RWPE2 (cell line): ENCODE measurements at places on chromosomes 12 and 14.

GRCh38 chr12:9030776-9031175 is 41.4 kb downstream of the KLRG1 start:
- no peak overlapping the region for H3K27ac ChIP-seq
- H3K4me1 ChIP-seq = no peaks in the 10 kb centered on the region
- no peak overlapping the region for H3K4me3 ChIP-seq
- no peak for DNase-seq
- no peaks in the 10 kb centered on the region for H3K36me3 ChIP-seq
- no peaks in the 10 kb centered on the region for H3K27me3 ChIP-seq

DNA sequence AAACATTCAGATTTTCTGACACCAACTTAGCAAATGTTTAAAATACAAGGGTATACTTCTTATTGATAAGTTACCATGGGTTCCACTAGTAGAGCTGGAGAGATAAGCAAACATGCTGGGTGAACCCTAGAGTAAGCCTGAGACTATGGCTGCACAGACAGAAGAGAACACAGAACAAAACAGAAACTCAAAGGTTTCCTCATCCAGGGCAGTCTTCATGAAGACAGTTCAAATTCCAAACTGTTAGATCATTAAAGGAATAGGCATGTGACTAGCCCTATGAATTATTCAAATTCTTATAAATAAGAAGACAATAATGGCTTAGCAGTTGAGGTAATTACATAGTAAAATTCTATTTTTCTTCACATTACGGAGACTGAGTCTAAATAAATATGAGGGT is 28.1 kb downstream of the BTBD7 start:
- peaks cover 14% of the 10 kb centered on the region for H3K4me1 ChIP-seq
- H3K27ac ChIP-seq = no peak overlapping the region
- H3K36me3 ChIP-seq = no peaks in the 10 kb centered on the region; the same call in 1 of the 2 replicates
- H3K4me3 ChIP-seq = no peak overlapping the region
- H3K27me3 ChIP-seq = no peaks in the 10 kb centered on the region
- DNase-seq = no peak

GRCh38 chr12:123396954-123397353 is 13.0 kb downstream of the KMT5A start:
- DNase-seq = no peak
- H3K27me3 ChIP-seq = no peaks in the 10 kb centered on the region
- peaks cover 88% of the 10 kb centered on the region for H3K36me3 ChIP-seq
- no peak overlapping the region for H3K4me3 ChIP-seq

DNA sequence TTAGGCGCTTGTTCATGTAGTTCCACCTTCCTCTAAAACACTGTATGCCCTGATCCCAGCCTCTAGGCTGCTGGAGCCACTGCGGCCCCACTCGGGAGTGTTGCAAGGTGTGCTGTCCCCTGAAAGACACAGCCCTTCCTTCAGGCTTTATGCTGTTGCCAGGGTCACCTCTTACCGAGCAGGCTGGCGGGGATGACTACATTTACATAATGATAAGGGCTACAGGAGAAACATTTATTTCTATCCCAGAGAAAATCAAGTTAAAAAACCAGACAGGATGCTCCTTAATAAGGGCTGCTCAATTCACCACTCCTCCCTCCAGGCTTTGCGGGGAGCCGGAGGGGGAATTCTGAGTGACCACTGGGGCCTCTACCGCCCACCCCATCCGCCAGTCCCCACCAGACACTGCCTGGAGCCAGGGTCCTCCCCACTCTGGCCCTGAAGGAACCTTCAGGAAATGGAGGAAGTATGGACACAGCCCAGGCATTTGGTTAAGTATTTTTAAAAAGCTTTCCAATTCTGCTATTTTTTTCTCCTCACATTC is 200.6 kb downstream of the TTC7B start:
- no peaks in the 10 kb centered on the region for H3K4me1 ChIP-seq
- H3K36me3 ChIP-seq = no peaks in the 10 kb centered on the region
- H3K27ac ChIP-seq = no peak overlapping the region
- no peaks in the 10 kb centered on the region for H3K27me3 ChIP-seq
- no peak for DNase-seq
- H3K4me3 ChIP-seq = no peak overlapping the region

DNA sequence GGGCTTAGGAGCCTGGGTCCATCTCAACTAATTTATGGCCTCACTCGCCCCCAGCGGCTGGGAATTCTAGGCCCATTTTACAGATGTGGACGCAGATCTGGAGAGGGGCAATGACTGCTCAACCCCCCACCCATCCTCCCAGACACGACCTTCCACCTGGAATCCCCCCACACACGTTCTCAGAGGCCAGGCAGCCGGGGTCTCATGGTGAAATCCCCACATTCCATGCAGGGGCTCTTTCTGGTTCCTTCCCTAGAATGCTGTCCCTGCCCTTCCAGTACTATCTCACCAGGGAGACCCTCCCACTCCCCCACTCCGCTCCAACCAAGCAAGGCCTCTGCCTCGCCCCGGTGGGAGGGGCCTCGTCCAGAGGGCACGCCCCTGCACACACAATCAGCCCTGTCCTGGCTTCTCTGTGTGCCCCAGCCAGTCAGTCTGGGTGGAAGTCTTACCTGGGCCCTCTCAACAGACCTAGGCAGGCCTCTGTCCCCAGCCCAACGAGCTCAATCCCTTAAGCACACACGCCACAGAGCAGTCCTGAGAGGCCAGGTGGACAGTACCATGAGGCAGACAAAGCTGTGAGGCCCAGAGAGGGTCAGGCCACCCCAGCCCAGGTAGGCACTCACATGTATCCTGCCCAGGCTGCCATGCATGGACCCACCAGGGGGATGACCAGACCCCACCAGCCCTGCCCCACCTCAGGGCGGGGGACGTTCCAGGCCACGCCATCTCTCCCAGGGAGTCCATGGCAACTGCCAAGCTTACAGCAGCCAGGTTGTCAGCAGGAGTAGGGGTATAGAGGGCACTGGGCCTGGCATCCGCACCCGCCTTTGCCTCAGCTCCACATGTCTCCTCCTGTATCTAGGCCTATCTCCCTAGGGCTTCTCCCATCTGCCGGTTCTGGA is 1.3 kb upstream of the ANKRD9 start:
- H3K4me3 ChIP-seq = no peak overlapping the region
- H3K36me3 ChIP-seq = peaks cover 9% of the 10 kb centered on the region
- DNase-seq = peak; percentile 71
- H3K4me1 ChIP-seq = no peaks in the 10 kb centered on the region
- no peaks in the 10 kb centered on the region for H3K27me3 ChIP-seq

GRCh38 chr12:2633825-2634200 is 161.0 kb upstream of the FKBP4 start:
- H3K27ac ChIP-seq = no peak overlapping the region
- no peaks in the 10 kb centered on the region for H3K36me3 ChIP-seq
- H3K27me3 ChIP-seq = peaks cover 8% of the 10 kb centered on the region
- no peak overlapping the region for H3K4me3 ChIP-seq
- H3K4me1 ChIP-seq = no peaks in the 10 kb centered on the region

GRCh38 chr14:20671597-20672283 is 12.6 kb upstream of the RNASE4 start:
- no peaks in the 10 kb centered on the region for H3K27me3 ChIP-seq
- H3K27ac ChIP-seq = no peak overlapping the region

- no peaks in the 10 kb centered on the region for H3K27me3 ChIP-seq
- peaks cover 31% of the 10 kb centered on the region for H3K4me1 ChIP-seq
- no peaks in the 10 kb centered on the region for H3K36me3 ChIP-seq
- no peak overlapping the region for H3K27ac ChIP-seq
- no peak for DNase-seq
Measured at GRCh38 chr12:89945123-89945522, 236.5 kb upstream of the ATP2B1 start.

DNA sequence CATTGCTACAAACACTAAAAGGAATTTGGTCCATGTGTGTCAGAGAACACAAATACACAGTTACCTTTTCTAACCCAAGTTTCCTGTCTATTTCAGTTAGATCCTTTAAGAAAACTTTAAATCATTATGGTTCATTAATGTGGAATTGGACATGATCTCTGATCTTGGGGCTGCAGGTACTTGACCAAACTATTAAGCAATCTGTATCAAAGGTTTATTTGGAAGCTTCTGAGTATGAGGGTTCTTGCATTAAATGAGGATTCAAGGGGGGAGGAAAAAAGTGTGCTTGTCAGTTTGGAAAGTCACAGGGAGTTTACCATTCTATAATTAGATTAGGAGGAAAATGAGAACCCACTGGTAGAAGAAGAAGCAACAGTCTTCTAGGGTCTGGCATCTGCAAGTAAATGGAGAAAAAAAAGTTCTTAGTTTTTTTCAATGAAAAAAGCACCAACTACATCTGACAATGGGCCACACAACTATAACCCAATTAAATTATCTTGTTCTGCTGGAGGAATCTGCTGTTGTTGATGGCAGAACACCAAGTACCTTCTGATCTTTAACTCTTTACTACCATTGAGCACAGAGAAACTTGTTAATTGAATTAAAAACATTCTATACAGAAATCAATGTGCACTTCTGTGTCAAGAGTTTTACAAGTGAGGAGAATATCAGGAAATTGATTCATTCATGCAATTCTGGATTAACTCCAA is 17.5 kb downstream of the GTSF1 start:
- DNase-seq = no peak
- no peak overlapping the region for H3K4me3 ChIP-seq
- no peak overlapping the region for H3K27ac ChIP-seq
- H3K27me3 ChIP-seq = no peaks in the 10 kb centered on the region

- H3K27me3 ChIP-seq = no peaks in the 10 kb centered on the region
- peaks cover 46% of the 10 kb centered on the region for H3K36me3 ChIP-seq
- H3K4me1 ChIP-seq = no peaks in the 10 kb centered on the region
- no peak for DNase-seq
- H3K4me3 ChIP-seq = no peak overlapping the region
Measured at GRCh38 chr12:53413485-53414204, 10.0 kb upstream of the AMHR2 start.

DNA sequence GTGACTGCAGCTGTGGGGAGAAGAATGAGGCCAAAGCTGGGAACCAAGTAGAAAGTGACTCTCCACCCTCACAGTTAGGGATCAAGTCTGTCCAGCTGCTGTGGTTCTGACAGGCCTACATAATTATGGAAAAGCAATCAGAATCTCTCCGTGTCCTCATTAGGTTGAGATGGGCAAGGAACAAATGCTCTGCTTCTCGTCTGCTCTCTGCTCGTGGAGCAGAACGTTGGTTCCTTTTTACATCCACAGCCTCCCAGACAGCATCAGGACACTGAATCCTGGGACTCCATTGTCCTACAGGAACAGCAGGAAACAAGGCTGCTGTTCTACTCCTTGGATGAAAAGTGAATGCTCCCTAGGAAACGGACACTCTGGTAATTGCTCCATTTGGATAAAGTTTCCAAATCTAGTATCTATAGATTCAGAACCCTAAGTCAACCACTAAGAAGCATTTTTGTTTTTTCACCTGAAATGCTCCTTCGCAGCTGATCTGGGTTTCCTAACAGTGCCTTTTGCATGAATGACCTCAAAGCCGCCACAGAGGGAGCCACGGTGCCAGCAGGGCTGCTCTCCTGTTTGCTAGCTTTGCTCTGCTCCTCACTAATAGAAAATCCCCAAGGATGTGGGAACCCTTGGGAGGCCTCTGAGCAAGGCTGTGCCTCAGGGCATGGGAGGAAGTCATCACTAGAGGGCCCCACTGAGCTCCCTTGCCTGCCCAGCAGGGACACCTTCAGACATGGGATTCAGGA is 102.0 kb downstream of the EGLN3 start:
- H3K36me3 ChIP-seq = no peaks in the 10 kb centered on the region
- no peaks in the 10 kb centered on the region for H3K4me1 ChIP-seq
- H3K4me3 ChIP-seq = no peak overlapping the region
- H3K27ac ChIP-seq = no peak overlapping the region
- no peaks in the 10 kb centered on the region for H3K27me3 ChIP-seq
- DNase-seq = no peak

- no peak for DNase-seq
- no peaks in the 10 kb centered on the region for H3K27me3 ChIP-seq
- H3K4me1 ChIP-seq = peaks cover 44% of the 10 kb centered on the region
- peak overlapping the region; percentile 20 for H3K27ac ChIP-seq
- no peak overlapping the region for H3K4me3 ChIP-seq
Measured at GRCh38 chr14:54435500-54435981, 5.6 kb downstream of the CNIH1 start.

- DNase-seq = no peak
- H3K4me1 ChIP-seq = peaks cover 21% of the 10 kb centered on the region
Measured at GRCh38 chr12:70756118-70756517, 118.9 kb upstream of the PTPRB start.

GRCh38 chr12:118480235-118480634 is 103.9 kb downstream of the SUDS3 start:
- no peak overlapping the region for H3K4me3 ChIP-seq
- H3K4me1 ChIP-seq = no peaks in the 10 kb centered on the region
- H3K36me3 ChIP-seq = no peaks in the 10 kb centered on the region

- no peak overlapping the region for H3K27ac ChIP-seq
- no peak for DNase-seq
- no peak overlapping the region for H3K4me3 ChIP-seq
Measured at GRCh38 chr14:91246051-91246852, 1.7 kb upstream of the GPR68 start.

GRCh38 chr12:53532524-53533445 is 25.5 kb upstream of the NPFF start:
- H3K27me3 ChIP-seq = no peaks in the 10 kb centered on the region
- peaks cover 3% of the 10 kb centered on the region for H3K4me1 ChIP-seq
- no peak overlapping the region for H3K4me3 ChIP-seq
- peaks cover 89% of the 10 kb centered on the region for H3K36me3 ChIP-seq

- no peak overlapping the region for H3K27ac ChIP-seq
- H3K4me3 ChIP-seq = no peak overlapping the region
- no peaks in the 10 kb centered on the region for H3K27me3 ChIP-seq
- peaks cover 8% of the 10 kb centered on the region; the same call in 1 of the 2 replicates for H3K36me3 ChIP-seq
Measured at GRCh38 chr14:101034986-101035385, 131.5 kb upstream of the RTL1 start.

DNA sequence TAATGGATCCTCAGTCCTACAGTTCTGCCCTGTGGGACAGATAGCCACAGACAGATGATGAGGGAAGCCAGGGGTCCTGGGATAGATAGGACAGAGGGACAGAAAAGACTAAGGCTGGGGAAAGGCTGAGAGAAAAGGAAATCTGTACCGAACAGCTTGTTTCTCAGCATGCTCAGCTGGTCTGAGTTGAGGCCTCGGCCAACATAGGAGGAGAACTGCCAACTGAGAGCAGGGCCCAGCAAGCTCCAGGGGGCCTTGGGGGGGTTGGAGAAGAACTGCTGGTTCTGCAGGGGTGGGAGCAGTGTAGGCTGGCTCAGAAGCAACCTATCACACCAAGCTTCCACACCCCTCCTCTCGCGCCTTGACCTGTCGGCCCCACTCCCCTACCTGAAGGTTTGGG is 10.1 kb downstream of the IL23A start:
- peaks cover 72% of the 10 kb centered on the region for H3K36me3 ChIP-seq
- no peaks in the 10 kb centered on the region for H3K4me1 ChIP-seq
- no peak overlapping the region for H3K27ac ChIP-seq
- no peak overlapping the region for H3K4me3 ChIP-seq

GRCh38 chr14:54782751-54783659 is 119.6 kb downstream of the GCH1 start:
- DNase-seq = no peak
- H3K36me3 ChIP-seq = peaks cover 78% of the 10 kb centered on the region
- no peak overlapping the region for H3K27ac ChIP-seq
- H3K27me3 ChIP-seq = no peaks in the 10 kb centered on the region

GRCh38 chr12:15932327-15932726 is 21.2 kb downstream of the DERA start:
- peaks cover 10% of the 10 kb centered on the region for H3K4me1 ChIP-seq
- no peak overlapping the region for H3K4me3 ChIP-seq
- no peaks in the 10 kb centered on the region for H3K27me3 ChIP-seq

- no peak for DNase-seq
- no peak overlapping the region for H3K4me3 ChIP-seq
- no peak overlapping the region for H3K27ac ChIP-seq
- peaks cover 16% of the 10 kb centered on the region for H3K4me1 ChIP-seq
- no peaks in the 10 kb centered on the region for H3K36me3 ChIP-seq
Measured at GRCh38 chr12:26157001-26157400, 32.2 kb upstream of the BHLHE41 start.

GRCh38 chr12:69334158-69334557 is 14.0 kb upstream of the LYZ start:
- DNase-seq = no peak
- no peak overlapping the region for H3K4me3 ChIP-seq
- H3K4me1 ChIP-seq = peaks cover 9% of the 10 kb centered on the region
- H3K27ac ChIP-seq = no peak overlapping the region
